ENCODE measurements at places on chromosomes 7 and 10.

DNA sequence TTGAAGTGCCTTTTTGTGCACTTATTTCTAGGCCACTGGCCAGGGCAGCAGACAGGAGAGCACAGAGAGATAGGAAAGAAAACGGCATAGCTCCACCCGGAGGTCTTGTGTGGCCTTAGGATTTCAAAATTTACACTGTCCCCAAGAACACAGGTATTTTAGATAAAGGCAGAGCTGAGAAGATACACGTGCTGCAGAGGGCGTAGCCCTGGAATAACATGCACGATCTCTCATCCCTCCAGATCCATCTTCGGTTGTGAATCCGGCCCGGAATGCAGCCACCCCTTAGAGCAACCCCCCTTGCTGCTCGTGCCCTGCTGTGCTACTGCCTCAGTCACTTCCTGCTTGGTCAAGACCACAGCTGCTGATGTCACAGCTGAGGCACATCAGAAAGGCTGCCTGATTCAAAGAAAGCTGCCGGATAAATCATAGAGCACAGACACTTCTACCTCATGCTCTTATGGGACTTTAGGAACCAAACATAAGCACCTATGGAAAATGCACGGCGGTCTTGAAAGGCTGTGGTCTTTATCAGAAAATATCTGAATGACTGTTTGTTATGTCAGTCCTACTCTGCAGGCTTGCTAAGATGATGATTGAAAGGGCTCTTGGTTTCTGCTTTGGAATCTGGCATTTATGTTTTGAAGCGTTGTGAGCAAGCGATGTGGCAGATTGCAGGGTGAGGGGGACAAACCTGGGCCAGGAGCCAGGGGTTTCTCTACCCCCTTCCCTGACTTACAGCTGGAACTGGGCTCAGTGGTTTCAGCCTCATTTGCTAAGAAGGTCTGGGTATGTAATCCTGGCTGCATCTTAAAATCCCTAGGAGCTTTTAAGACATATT, 152.0 kb downstream of the SVIL start:
- peak; percentile 62 for DNase-seq

- peak; percentile 50 for DNase-seq
Observed at GRCh38 chr7:55078465-55079372, 59.9 kb downstream of the EGFR start.

- no peak for DNase-seq
Observed at GRCh38 chr7:25947669-25948516, 204.1 kb upstream of the NFE2L3 start.

DNA sequence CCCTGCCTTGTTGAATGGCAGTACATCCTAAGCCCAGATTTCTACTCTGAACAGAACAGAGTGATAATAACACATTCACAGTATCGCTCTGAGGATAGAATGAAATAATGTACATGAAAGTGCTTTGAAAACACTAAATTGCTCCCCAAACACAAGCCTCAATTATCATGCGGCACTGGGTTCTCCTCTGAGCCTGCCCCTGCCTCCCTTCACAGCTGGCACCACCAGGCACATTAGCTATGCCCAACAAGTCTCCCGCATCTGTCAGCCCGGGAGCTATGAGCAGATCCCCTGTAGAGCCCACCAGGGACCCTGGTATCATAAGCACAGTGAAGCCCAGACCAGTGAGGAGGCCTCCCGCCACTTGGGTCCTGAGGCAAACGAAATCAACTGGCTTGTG, 405.5 kb downstream of the GRID1 start:
- DNase-seq = no peak

- peak; percentile 27 for DNase-seq
Observed at GRCh38 chr10:69089638-69090599, 2.0 kb downstream of the SRGN start.
